ENCODE measurements at places on chromosomes 12 and 14.
A peak's percentile ranks its signal among the peaks of the same experiment; 100 is the strongest.

- DNase-seq = no peak
Observed at GRCh38 chr14:22333422-22334274, 255.4 kb downstream of the DAD1 start.

DNA sequence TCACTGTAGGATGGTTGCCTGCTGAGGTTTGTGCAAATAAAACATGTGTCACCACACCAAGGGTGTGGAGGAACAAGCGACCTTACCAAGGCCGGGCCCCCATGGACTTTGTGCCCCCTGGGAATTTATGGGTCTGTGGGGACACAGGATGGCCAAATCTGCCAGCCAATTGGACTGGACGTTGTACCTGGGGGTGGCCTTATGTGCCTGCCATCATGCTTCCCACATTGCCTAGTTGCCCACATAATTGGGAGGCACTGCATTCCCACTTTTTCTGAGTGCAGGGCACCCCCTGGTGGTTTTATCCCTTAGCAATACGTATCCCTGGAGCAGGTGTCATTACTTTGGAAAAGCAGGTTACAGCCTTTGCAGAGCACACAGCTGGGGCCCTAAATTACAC, 92.6 kb upstream of the TMPO start:
- DNase-seq = no peak

GRCh38 chr14:90273532-90273931, 17.2 kb downstream of the PSMC1 start:
- no peak for DNase-seq

GRCh38 chr14:20415782-20416206, 2.5 kb upstream of the TEP1 start:
- no peak for DNase-seq

GRCh38 chr14:97104029-97104428, 306.8 kb downstream of the VRK1 start:
- no peak for DNase-seq

DNA sequence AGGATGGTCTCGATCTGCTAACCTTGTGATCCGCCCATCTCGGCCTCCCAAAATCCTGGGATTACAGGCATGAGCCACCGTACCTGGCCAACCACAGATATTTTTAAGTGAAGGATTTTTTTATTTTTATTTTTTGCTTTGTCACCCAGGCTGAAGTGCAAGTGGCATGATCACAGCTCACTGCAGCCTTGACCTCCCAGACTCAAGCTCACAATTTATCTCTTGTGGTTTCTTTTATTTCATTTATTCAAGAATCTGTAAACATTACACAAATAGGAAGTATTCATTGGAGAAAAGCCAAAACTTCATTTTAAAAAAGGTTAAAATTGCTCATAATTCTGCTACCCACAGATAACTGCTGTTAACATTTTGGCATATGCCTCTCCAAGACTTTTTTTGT, 13.3 kb downstream of the MOAP1 start:
- DNase-seq = no peak

DNA sequence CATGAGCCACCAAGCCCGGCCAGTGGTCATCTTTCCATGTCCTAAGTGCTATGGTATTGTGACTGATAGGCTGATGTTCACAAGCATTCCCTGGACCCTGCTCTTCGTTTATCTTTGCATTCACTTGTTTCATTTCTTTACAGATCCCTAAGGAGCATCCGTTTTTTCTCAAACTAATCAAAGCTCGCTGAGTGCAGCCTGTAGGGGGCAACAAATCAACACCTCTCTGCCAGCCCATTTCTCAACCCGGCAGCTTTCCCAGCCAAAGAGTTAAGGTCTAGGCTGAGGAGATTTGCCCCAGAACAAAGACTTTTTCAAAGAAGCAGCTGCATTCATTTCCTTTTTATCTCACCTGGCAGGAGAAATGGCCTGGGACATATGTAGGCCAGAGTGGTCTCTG, 12.1 kb downstream of the SIRT4 start:
- no peak for DNase-seq

- DNase-seq = peak; percentile 54
Observed at GRCh38 chr12:5003025-5003666, 40.5 kb upstream of the KCNA5 start.

GRCh38 chr12:53096759-53097158, 708 bp upstream of the IGFBP6 start:
- no peak for DNase-seq

DNA sequence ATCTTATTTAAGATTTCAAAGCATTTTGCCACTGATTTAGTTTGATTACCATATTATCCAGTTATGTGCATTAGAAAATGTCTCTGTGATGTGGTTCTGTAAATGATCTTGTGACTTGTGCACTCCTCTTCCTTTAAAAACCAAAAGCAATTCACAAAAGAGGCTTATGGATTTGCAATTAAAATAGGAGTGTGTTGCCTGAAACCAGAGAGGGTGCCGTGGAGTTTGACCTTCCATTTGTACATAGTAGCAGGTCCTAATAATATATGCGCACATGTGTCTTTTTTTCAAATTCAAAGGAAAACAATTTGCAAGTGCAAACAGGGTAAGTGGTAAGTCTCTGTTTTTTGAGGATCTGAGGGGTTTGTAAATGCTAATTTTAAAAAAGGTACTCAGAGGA, 470.9 kb downstream of the VRK1 start:
- no peak for DNase-seq

DNA sequence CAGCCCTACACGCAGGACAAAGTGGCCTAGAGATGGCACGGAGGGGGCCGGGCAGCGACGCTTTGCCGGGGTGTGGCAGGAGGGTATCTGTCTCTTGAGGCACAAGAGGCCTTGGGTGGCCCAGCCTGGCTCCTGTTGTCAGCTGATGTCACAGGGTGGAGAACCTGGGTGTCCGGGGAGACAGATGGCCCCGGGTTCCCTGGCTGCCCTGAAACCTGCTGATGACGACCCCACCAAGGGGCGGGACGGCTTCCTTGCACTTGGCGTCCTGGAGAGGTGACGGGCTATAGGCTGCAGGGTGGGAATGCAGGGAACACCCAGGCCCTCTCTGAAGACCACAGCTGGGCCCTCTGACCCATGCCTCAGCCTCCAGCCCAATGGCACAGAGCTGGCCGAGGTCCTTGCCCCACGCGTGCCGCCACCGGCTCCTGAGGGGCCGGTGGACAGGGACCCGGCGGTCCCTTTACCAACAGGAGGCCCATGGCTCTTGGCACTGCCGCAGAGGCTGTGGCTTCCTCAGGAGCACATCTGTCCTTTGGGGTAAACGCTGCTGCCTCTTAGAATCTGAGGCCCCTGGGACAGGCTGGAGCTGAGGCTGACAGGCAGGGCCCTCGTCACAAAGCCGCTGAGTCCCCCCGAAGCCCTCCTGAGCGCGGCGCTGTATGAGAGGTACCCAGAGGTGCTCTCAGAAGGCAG, 16.4 kb downstream of the TRMT61A start:
- no peak for DNase-seq

DNA sequence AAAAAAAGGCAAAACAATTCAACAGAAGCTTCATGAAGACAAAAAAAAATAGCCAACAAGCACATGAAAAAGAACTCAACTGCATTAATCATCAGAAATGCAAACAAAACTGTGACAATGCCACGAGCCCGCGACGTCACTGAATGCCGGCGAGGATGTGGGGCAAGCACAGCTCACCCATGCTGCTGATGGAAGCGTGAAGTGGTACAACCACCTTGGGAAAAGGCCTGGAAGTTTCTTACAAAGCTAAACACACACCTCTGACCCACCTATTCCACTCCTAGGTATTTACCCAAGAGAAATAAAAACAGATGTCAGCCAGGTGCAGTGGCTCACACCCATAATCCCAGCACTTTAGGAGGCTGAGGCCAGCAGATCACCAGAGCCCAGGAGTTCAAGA, 10.5 kb downstream of the BTBD6 start:
- no peak for DNase-seq

GRCh38 chr12:109200825-109201495, 84.6 kb downstream of the ACACB start:
- no peak for DNase-seq

GRCh38 chr12:25365340-25365730, 114.6 kb upstream of the KRAS start:
- DNase-seq = no peak

DNA sequence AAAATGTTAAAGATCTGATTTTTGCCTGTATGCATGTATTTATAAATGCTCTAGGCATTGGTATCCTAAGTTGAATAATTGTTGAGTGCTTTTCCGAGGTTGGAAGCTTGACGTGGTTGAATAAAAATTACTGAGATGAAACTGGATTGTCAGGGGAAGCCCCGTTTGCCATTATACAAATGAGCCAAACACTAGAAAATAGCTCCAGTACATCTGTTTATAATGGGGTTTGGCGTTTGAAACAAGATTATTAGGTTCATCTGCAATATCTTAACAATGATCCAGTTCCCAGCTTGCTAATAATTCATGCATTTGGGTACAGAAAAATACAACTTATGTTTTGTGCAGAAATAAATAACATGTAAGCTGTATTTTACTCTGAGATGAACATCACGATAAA, 789.6 kb downstream of the GALC start:
- DNase-seq = no peak

DNA sequence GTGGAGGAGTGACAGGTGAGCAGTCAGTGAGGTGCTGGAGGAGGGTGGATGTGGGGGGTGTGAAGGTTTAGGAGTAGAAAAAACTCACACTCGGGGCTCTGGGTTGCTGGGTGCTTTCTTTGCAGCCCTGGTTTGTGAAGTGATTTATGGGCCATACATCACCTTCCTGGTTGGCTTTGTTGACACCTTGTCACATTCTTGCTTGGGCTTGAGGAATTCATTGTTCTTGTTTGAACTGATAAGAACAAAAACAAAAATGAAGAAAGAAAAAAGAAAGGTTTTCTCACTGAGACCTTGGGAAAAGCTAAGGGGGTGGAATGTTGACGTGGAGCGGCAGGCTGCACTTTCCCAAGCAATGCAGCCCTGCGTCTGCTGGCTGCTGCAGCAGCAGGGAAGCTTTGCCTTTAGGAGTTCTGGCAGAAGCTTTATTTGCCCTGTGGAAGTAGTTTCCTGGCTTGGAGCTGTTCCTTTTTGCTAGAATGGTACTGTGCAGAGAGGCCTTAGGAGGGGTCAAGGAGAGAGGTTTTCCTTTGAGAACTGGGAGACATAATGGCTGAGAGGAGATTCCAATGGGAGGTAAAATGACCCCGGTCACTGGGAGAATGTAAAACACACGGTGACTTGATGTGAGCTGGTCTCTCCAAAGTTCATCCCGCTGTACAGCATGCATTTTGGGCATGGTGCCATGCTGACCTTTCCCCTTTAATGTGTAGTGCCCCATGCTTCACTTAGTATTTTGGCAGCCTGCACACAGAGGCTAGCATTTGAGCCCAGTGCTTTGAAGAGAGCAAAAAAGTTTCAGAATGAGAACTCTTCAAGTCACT, 52.8 kb downstream of the HMGA2 start:
- DNase-seq = peak; percentile 30

- DNase-seq = no peak
Observed at GRCh38 chr14:39158222-39158858, 11.8 kb downstream of the TRAPPC6B start.

GRCh38 chr14:70665448-70666360, 24.0 kb downstream of the TTC9 start:
- DNase-seq = no peak

- DNase-seq = no peak
Observed at GRCh38 chr12:107335802-107336570, 242.6 kb upstream of the CRY1 start.

GRCh38 chr12:115811045-115811444, 466.4 kb downstream of the MED13L start:
- DNase-seq = no peak

- DNase-seq = peak; percentile 74
Observed at GRCh38 chr14:93939304-93940229, 12.4 kb downstream of the FAM181A start.

DNA sequence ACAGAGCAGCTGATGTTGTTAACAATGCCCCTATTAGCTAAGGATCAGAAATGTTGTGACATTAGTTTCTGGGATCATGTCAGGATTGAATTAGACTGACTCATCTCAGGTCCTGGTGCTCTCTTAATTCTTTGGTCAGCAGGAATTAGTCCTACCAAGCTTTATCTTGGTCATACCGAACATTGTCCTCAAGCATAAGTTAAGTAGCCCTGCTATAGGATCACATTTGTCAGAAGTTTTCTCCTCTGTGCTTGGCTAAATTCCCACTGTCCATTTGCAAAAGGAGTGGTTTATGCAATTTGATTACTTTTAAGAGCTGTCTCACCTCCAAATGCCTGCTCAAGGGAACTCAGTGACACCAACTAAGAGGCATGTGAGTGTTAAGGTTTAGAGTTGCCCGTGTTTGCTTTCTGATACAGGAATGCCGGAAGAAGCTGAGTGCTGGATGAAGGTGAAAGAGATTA, 48.4 kb upstream of the IFNG-AS1 start:
- no peak for DNase-seq

DNA sequence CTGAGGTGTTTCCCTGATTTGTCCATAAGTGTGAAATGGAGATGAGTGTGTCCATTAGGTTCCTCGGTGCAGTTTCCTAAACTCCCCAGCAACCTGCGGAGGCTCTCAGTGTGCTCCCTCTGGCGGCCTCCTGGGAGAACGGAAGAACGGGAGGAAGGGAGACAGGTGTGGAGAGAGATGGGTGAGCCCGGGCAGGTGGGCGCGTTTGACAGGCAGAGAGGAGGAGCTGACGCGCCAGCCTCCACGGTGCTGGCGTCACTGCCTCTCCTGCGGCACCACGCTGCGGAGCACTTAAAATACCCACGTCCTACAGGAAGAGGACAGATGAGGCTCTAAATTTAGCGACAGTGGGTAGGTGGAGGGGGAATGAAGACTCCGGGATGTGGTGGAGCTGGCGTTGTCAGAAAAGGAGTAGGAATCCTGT, 26.8 kb upstream of the PEX5 start:
- no peak for DNase-seq

DNA sequence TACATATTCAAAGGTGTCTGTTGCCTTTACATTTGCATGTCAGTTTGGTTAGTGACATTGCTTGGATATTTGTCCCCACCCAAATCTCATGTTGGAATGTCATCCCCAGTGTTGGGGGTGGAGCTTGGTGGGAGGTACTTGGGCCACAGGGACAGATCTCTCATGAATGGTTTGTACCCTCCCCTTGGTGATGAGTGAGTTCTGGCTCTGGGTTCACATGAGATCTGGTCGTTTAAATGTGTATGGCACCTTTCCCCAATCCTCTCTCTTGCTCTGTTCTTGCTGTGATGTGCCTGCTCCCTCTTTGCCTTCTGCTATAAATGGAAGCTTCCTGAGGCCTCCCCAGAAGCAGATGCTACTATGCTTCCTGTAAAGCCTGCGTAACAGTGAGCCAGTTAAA, 207.9 kb upstream of the DIO3 start:
- DNase-seq = no peak

GRCh38 chr14:67411370-67411769, 595 bp downstream of the PLEK2 start:
- no peak for DNase-seq

GRCh38 chr12:129241852-129242251, 388.6 kb downstream of the GLT1D1 start:
- no peak for DNase-seq

GRCh38 chr14:93969082-93969828, 7.1 kb downstream of the ASB2 start:
- no peak for DNase-seq

GRCh38 chr12:51954561-51955361, 3.3 kb downstream of the ACVR1B start:
- DNase-seq = no peak

GRCh38 chr14:35470755-35471154, 63.2 kb upstream of the INSM2 start:
- DNase-seq = peak; percentile 26

- no peak for DNase-seq
Observed at GRCh38 chr12:93461503-93461902, 5.8 kb upstream of the MRPL42 start.
